ENCODE measurements at places on chromosomes 6 and 20.
A peak's percentile ranks its signal among the peaks of the same experiment; 100 is the strongest.

DNA sequence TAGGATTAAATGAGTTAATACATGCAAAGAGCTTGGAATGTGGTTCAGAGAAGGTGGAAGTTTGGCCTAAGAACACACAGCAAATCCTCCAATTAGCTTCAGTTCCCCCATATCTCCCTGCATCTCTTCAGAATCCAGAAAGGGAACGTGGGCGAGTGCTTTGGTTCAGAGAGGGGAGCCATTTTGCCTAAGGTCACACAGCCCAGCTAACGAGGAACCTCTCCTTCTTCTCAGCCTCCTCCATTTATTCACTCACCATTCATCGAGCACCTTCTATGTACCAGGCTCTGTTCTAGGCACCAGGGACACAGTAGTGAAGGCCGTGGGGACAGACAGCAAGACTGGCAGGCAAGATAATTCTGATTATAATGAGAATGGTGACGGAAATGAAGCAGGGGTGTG, 2.3 kb upstream of the CEBPB start:
- DNase-seq, result no peak

DNA sequence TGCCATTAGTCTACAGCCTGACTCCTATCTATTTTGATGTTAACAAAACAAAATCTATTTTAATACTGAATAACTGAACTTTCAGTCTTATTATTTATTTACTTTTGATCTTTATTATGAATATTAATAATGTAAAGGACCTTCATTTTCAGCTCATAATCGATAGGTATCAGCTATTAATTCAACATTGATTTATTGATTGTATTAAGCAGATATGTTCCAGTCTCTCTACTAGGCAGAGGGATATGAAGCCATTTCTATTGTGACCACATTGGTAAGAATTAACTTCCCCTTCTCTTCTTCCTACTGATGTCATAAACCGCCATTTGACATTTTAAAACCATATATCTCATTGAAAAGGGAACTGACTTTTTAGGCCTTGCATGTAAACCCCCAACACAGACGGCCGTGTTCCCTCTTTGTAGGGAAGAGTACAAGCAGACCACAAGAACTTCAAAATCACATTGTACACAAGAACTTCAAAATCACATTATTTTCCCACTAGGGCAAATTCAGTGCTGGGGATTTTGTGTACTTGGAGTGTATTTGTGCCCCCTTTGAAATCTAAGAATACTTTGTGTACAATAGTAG, 69.5 kb upstream of the FABP7 start:
- no peak for DNase-seq

DNA sequence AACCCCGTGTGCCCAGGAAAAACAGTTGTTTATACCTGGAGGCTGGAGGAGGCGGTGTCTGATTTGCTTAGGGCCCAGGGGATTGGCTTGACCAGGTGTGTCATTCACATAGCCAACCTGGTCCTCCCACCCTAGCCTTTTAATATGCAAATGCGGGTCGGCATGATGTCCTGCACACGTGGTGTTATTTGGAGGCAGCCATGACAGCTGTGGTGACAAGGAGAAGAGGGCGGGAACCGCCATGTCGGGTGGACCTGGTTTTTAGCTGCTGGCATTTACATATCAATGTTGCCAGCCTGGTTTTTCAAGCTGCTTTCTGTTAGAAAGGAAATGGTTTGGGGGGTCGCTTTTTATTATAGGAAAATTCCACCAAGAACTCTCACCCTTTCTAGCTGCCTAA, 291.4 kb upstream of the QKI start:
- DNase-seq, result no peak

- DNase-seq, result no peak
These were observed 668.4 kb downstream of the C6orf118 start for GRCh38 chr6:164640956-164641355.

DNA sequence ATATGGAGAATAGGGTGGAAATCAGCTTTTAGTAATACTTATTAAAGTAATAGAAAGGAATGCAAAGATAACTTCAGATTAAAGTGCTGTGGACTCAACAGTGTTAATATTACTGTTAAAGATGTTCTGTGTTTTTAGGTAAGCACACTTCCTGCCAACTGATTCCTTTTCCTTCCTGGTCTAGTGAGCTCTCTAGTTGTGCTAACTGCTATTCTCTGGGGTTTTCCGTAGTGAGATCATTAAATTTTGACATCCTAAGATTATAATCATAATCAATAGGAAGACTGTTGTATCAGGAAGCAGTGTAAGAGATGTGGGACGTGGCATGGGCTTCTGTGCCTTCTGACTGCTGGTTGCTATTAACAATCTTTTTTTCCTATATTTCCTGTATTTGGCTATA, 1.2 kb upstream of the TMEM217 start:
- DNase-seq, result no peak

DNA sequence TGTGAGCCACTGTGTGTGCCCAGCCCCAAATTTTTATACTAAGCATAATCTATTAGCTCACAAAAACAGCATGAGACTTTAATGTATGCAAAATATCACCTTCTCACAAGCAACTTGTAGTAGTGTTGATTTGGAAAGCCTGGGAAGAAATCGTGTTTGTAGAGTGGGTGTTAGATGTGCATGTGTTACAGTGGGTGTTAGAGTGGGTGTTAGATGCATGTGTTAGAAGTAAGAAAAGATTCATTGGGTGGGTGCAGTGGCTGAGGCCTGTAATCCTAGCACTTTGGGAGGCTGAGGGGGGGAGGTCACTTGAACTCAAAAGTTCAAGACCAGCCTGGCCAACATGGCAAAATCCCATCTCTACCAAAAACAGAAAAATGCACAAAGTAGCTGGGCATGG, 6.3 kb upstream of the SCAF8 start:
- DNase-seq, result no peak

DNA sequence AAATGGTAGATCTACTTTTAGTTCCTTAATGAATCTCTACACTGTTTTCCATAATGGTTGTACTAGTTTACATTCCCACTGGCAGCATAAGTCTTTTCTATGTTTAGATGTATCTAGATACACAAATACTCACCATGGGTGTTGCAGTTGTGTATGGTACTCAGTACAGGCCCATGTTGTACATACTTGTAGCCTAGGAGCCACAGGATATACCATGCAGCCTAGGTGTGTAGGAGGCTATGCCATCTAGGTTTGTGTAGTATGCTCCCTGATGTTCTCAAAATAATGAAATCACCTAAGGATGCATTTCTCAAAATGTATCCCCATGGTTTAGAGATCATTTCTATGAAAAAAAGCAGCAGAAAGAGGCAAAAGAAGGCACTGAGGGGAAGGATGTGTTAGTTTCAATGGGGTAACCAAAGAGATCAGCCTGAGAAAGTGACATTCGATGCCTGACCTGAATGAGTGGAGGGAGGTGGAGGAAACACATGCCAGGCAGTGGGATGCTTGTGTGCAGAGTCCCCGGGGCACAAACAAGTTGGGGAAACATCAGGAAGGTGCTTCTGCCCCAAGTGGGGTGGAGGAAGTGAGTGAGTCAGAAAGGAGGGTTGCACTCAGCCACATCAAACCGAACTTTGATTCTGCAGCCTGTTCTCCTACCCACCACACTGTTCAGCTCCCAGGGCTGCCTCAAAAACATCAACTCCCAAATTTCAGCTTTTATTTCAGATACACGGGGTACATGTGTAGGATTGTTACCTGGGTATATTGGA, 191.2 kb downstream of the ZNF217 start:
- DNase-seq, result no peak

DNA sequence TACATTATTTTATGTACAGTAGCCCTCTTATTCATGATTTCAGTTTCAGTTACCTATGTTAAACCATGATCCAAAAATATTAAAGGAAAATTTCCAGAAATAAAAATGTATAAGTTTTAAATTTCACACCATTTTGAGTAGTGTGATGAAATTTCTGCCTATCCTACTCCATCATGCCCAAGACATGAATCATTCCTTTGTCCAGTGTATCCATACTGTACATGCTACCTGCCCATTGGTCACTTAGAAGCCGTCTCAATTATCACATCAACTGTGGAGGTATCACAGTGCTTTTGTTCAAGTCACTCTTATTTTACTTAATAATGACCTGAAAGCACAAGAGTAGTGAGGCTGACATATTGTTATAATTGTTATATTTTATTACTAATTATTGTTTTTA, 32.3 kb upstream of the PLCB4 start:
- no peak for DNase-seq

DNA sequence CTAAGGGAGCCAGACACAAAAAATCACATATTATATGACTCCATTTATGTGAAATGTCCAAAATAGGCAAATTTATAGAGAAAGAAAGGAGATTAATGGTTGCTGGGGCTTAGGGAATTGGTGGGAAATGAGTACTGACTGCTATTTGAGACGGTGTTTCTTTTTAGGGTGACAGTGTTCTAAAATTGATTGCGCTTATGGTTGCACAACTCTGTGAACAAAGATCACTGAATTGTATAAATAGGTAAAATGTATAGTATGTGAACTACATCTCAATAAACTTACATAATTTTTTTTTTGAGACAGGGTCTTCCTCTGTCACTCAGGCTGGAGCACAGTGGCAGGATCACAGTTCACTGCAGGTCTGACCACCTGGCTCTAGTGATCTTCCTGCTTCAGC, 45.4 kb downstream of the REV3L start:
- DNase-seq, result no peak

DNA sequence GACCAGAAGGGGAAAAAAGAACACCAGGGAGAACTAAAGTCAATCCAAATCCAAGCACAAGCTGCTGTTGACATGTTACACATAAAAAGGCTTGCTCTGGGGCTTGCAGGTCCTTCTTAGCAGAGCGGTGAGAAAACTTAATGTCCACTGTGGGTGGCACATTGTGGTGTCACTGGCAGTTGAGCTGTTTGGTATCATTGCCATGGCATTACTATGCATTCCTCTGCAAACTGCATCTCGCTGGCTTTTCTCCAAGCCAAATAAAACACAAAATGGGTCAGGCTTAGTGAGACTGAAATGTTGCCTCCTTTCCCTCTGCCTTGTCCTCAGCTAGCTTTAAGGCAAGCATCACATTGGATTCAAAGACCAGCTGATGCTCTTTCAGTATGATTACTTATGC, 40.9 kb downstream of the LY86 start:
- no peak for DNase-seq

- peak; percentile 67 for DNase-seq
These were observed 1.0 kb upstream of the DDAH2 start for GRCh38 chr6:31729979-31730630.

DNA sequence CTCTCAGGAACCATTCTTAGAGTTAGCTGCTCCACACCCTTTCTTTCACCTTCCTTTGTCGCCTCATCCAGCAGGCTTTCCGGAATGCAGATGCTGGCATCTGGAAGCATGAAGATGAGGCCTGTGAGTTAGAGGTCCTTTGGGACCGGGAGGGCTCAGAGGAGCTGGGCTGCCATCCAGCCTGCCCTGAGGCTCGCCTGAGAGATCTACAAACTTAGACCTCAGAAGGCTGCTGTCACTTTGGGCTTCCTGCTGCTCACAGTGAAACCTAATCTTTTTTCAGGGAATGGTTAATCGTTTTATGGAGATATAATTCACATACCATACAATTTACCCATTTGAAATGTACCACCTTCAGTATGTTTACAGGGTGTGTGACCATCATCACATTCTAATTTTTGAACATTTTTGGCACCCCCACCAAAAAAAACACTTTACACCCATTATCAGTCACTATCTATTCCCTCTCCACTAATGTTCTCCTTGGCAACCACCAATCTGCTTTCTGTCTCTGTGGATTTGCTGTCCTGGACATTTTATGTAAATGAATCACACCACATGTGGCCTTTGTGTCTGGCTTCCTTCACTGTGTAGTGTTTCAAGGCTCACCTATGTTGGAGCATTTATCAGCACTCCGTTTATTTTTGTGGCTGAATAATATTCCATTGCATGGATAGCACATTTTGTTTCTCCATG, 20.0 kb upstream of the MPC1 start:
- DNase-seq, result no peak

GRCh38 chr6:125793280-125793679, 2.5 kb downstream of the NCOA7 start:
- no peak for DNase-seq

DNA sequence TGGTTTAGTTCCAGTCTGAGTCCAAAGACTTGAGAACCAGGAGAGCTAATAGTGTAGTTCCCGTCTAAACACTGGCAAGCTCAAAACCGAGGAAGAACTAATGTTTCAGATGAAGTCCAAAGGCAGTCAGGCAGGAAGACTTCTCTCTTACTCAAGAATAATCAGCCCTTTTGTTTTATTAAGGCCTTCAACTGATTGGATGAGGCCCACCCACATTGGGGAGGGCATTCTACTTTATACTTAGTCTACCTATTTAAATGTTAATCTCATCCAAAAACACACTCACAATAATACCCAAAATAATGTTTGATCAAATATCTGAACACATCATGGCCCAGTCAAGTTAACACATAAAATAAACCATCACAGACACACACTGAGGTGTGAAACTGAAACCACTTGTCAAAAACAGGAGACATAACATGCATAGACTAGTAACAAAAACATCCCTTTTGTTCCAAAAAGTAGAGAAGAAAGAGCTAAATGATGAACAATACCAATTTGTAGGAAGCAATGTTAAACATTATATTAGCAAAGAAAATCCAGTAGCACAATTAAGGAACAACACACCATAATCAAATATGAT, 50.2 kb upstream of the SENP6 start:
- DNase-seq, result no peak

- no peak for DNase-seq
These were observed 44.9 kb upstream of the PHACTR2 start for GRCh38 chr6:143632894-143633293.

DNA sequence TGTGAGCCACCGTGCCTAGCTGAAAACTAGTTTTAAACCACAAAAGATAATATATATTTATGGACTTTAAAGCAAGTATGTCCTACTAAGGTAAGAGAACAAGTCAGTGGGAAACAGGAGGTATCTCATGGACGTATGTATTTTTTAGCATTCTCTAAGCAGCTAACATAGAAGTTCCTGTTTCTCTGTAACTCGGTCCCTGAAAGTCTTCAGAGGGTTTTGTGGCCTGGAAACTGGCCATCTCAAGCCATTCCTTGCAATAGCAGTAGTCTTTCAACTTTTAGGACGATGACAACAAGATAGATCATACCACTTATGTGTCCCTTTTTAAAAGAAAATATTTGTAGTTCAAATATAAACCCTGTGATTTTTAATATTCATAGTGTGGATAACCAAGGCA, 95.6 kb upstream of the RALGAPA2 start:
- DNase-seq, result no peak

- peak; percentile 37 for DNase-seq
These were observed 42.5 kb downstream of the EIF2S2 start for GRCh38 chr20:34069341-34070078.

DNA sequence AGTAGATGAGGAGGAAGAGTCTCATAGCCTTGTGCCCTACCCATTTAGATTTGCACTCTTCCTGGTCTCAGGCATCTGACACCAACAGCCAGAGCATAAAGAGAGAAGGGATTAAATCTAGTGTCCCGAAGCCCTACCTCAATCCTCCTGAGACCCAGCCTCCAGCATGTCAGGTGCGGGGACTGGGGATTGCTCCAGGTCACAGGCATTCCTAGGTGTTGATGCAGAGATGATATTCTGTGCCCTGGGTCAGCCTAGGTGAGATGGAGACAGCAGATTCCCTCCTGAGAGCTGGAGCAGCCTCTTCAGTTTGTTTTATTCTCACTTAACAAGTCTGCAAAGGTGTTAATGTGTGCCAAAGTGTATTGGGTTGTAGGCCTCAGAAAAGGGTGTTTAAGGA, 89.8 kb downstream of the ANKRD6 start:
- no peak for DNase-seq

GRCh38 chr6:44243345-44243744, 3.6 kb upstream of the HSP90AB1 start:
- no peak for DNase-seq

GRCh38 chr6:90167514-90168379, 128.9 kb downstream of the BACH2 start:
- no peak for DNase-seq

Measured in effector CD8-positive, alpha-beta T cell (primary cell).